Activated T-helper 1 cell treated with anti-CD3 and anti-CD28 coated beads, Interleukin-2, amount 50 U/mL, for 16 hours (primary cell): ENCODE measurements at places on chromosomes 5 and 9.

DNA sequence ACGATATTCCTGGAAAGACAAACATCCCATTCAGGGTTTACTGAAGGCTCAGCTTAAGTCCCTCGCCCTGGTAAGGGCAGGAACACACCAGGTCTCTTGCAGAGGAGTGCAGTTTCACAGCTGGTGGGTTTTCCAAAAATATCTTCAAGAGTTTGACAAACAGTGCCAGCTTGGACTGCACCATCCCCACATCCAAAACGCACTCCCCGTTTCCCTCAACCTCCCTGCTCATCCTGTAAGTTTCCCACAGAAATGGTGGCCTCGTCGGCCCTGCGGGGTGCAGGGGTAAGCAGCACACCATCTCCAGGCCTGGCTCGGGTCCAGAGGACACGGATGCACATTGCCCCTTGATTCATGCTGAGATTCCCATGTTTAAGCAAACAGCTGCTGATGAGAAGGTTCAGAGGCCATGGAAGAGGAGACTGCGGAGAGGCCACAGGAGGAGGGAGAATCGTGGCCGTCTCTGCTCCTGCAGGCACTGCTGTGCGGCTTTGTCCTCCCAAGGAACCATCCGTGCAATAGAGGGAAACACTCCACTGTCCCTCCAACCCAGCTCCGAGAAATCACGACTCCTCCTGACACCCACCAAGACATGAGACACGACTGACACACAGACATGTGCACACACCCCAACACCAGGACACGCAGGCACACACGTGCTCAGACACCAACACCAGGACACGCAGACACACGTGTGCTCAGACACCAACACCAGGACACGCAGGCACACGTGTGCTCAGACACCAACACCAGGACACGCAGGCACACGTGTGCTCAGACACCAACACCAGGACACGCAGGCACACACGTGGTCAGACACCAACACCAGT is 24.0 kb upstream of the SLC12A7 start:
- DNase-seq: no peak

DNA sequence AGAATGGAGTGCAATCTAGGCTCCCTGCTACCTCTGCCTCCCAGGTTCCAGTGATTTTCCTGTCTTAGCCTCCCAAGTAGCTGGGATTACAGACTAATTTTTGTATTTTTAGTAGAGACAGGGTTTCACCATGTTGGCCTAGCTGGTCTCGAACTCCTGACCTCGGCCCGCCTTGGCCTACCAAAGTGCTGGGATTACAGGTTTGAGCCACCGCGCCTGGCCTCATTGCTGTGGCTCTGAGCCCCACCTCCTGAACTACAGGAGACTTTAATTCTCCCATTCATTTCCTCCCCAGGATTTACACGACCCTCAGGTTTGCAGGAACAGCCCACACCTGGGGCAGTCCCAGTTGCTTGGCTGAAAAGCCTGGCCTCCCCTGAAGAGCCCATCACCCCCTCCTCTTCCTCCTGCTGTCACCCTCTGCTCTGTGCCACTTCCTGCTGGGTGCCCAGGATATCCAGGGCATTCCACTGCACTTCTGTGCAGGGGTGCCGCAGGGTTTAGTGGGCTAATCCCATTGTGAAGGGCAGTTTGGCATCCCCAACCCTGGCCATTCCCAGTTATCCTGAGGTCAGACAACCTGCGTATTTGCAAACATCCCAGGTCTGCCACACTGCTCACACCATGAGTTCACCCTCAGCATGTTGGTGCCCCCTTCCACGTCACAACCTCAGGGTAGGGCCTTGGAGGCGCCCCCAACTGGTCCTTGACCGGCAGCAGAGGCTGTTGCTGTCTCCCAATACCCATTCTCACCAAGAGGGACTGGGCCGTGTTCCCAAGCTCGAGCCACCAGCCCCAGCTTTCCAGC is 265.0 kb upstream of the IRX4 start:
- DNase-seq: no peak

GRCh38 chr9:21994556-21995005 is at the start of gene CDKN2B-AS1:
Gene CDKN2B-AS1 (plus strand): TSS chr9:21994791.
- no peak for DNase-seq

GRCh38 chr5:40646266-40646665 is 33.4 kb upstream of the PTGER4 start:
- no peak for DNase-seq

GRCh38 chr5:145660897-145661640 is 174.1 kb downstream of the PRELID2 start:
- DNase-seq: no peak

- no peak for DNase-seq
These were observed 217.3 kb upstream of the CDH10 start for GRCh38 chr5:24862117-24862516.

GRCh38 chr9:111945216-111945615 is 48.6 kb downstream of the UGCG start:
- no peak for DNase-seq

GRCh38 chr5:170619869-170620268 is 116.0 kb downstream of the KCNIP1 start:
- DNase-seq: no peak

DNA sequence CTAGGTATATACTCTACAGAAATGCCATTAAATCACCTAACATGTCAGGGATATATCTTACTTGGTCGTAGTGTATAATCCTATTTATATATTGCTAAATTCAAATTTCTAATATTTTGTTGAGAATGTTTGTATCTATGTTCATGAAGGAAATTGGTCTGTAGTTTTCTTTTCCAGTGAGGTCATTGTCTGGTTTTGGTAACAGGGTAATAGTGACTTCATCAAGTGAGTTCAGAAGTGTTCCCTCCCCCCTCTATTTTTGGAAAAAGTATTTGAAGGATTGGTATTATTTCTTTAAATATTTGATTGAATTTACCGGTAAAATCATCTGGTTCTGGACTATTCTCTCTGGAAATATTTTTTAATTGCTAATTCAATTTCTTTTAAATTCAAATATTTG is 23.5 kb upstream of the EBF1 start:
- DNase-seq: no peak

- no peak for DNase-seq
These were observed 20.4 kb downstream of the SLC25A25 start for GRCh38 chr9:128088253-128088945.

DNA sequence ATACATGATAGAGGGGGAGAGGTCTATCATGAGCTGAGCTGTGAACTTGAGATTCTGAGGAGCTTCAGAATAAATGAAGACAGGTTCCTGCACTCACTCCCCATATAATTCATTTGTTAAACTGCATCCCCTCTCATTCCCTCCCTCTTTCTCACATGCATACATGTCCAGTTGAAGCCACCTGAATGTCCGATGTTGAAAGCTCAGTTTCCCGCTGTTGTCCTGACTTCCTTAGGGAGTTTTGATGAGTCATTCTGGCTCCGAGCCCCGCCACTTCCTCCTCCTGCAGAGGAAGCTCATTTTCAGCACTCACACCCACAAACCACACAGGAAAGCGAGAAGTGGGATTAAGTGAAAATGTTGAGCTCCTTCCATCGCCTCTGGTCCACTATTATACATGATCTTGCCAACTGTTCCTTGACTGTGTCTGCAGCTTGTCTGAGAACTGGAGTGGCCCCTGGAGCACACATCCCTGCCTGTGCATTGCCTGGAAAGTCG is 121.2 kb downstream of the CEMIP2 start:
- DNase-seq: no peak
